ENCODE measurements at places on chromosomes 7 and 10.

DNA sequence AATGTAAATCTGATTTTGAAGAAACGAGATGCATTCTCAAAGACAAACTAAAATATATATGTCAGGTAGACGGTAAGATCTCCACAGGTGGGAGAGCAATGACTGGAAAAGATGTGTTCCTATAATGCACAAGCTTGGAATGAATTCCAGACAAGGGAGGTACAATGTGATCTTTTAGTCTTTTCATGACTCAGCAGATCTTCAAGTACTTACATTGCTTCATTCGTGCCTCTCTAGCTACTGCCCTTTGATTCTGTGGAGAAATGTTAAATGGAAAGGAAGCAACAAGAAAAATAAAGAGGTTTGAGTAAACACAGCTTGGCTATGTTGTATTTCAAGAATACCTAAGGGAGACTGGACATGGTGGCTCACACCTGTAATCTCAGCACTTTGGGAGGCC, 106.6 kb downstream of the GAD2 start:
- DNase-seq = no peak

DNA sequence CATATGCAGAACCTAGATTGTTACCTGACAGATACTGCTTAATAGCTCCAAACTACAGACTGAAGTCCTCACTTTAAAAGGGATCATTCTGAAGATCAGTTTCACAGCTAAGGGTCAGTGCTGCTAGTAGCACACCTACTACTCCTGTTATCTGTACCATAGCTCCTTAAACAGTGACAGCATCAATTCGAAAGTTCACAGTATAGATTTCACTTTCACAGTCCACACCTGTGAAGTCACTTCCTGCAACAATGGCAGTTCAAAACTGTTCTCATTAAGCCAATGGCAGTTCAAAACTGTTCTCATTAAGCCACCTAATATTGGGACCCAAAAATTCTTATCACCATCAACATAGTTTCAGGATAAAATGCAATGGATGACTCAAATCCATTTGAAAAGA, 10.7 kb upstream of the FHIP2A start:
- no peak for DNase-seq

- no peak for DNase-seq
These were observed 28.8 kb downstream of the TOMM7 start for GRCh38 chr7:22793593-22794462.

GRCh38 chr10:17586821-17587234, 30.3 kb downstream of the HACD1 start:
- DNase-seq = no peak

- DNase-seq = peak; percentile 35
These were observed 65.3 kb downstream of the CARD11 start for GRCh38 chr7:2978408-2978807.

- DNase-seq = no peak
These were observed 41.4 kb upstream of the TMEM196 start for GRCh38 chr7:19814776-19815175.

DNA sequence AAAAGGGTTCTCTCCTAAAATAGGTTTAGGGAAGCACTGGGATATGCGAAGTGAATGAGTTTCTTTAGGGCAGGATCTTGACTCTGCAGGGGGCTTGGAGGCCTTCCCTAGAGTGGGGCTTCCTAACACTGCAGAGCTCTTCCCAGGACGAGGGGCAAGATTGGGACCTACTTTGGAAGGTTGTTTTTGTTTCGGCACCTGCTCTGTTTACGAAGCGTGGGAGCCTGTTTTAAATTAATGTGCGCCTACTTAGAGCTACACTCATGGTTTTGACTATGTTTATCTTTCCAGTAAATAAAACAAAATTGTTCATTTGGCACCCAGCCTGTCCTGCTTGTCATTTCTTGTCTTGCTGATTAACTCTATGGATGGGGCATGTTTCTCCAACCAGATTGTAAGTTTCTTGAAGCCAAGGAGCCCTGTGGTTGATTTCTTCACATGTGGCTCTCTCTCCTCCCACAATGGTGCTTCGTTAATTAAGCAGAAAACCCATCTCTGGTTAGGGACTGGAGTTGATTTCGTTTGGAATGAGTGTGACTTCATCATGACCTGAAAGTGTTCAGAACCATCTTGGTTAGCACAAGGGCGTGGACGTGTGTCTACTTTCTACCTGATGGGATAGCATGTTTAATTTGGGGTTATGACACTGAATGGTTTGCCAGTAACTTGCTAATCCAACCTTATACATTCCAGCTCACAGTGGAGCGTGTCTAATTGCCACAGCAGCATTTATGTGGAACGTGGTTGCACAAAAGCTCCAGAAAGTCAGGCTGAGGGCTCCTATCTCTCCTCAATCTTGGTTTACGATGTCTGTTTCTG, 98.1 kb downstream of the TCF7L2 start:
- DNase-seq = no peak

DNA sequence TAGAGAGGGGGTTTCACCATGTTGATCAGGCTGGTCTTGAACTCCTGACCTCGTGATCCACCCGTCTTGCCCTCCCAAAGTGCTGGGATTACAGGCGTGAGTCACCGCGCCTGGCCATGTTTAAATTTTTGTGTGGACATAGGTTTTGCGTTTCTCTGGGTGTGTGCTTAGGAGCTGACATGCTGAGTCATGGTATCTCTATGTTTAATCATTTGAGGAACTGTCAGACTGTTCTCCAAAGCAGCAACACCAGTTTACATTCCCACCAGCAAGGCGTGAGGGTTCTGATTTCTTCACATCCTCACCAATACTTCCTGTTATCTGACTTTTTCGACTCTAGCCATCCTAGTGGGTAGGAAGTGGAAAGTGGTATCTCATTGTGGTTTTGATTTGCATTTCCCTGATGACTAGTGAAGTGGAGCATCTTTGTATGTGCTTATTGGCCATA, 153.7 kb downstream of the DNAJB6 start:
- peak; percentile 20 for DNase-seq

- DNase-seq = no peak
These were observed 78.9 kb upstream of the SMIM30 start for GRCh38 chr7:113197274-113197673.

- DNase-seq = no peak
These were observed 42.6 kb upstream of the ZNRF2 start for GRCh38 chr7:30241767-30242166.

DNA sequence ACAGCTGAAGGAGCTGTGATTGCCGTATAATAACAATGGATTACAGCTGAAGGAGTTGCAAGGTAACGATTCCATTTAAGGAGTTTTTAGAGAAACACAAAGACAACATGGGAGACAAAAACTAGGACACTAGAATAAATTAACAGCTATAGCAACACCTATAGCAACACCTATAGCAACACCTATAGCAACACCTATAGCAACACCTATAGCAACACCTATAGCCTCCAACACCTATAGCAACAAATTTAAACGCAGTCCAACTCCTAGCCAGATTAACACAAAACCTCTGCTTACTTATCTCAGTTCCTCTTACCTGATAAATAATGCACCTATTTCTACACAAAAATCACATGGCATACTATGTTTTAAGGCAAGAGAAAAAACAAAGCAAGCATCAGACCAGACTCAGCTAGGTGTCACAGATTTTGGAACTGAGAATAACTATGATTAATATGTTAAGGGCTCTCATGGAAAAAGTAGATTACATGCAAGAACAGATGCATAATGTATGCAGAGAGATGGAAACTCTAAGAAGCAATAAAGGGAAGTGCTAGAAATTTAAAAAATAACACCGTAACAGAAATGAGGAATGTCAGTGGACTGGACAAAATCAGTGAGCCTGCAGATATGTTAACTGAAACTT, 55.7 kb upstream of the SRPK2 start:
- no peak for DNase-seq

DNA sequence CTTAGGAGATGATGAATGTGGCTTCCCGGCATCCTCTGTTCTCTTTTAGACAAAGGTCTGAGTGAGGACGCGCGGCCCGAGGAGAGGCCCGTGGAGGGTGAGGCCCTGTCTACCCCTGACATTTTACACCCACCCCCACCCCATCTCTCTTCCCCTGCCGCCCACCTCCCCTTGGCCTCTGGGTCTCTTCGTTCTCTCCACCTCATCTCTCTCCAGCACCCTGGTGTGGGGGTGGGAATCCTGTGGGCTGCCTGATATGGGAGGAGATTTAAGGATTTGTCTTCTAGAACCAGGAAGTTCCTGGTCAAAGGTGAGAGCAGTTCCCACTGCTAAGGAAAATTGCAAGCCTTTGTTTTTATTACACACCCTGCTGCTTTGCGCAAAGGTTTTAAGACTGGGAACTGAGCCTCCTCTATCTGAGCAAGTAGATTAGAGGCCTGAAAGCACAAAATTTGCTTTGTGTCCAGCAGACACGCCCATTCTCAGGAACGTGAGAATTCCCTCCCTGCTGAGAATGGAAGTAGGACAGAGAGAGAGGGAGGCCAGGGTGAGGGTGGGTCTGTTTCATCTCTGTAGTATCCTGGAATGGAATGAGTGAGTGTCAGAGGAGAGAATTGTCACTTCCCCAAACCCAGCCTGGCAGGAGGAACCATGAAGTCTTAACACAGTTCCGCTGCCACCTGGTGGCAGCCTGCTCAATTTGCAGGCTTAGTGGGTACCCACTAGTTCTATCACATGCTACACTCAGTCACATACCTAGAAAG, 91.2 kb downstream of the GTF2IRD1 start:
- no peak for DNase-seq

DNA sequence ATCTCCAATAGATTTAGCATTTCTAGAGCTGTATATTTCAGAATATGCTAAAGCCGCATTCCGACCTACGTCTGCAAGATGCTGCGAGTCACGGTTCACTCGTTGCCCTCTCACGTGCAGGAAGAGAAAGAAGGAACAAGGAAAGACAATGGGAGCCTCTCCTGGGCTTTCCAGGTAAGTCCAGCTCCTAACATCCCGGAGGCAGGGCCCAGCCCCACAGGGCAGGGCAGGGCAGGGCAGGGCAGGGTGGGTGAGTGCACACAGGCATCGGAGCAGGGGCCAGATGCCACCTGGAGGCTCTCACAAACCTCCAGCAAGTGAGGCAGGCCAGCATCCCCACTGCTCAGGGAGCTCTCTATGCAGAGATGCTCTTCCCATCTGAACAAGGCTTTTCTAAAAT, 50.8 kb downstream of the VOPP1 start:
- no peak for DNase-seq
